ENCODE measurements at places on chromosomes 5 and 9. TPM values are rescaled to one million over a fixed set of nuclear protein-coding genes. Genes with fewer than 3 reads are reported as not detected.

- DNase-seq: no peak
Measured at GRCh38 chr5:122985954-122986721, 50.4 kb downstream of the PPIC start.

GRCh38 chr9:135827866-135828580 lies 79.3 kb downstream of the CAMSAP1 start:
- no peak for DNase-seq

- DNase-seq: no peak
Measured at GRCh38 chr5:67904366-67904765, 311.2 kb upstream of the PIK3R1 start.

DNA sequence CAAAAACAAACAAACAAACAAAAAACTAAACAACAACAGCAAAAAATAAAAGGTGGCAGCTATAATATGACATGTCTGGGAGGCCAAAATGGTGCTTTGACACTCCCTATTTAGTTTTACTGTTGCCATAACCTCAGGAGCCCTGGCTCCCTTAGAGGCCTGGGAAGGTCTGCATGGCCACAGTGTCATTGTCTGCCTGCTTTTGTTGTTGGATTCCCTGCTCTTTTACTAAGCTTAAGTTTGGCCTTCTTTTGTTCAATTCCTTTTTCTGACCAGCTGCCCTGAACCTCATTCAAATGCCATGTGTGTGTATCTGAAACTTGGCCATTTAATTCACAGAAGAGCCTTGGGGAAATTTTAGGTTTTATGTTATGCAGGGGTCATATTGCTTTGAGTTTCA lies 458.2 kb downstream of the TMEM232 start:
- no peak for DNase-seq

- DNase-seq: no peak
Measured at GRCh38 chr5:76720988-76721569, 5.2 kb downstream of the F2R start.

DNA sequence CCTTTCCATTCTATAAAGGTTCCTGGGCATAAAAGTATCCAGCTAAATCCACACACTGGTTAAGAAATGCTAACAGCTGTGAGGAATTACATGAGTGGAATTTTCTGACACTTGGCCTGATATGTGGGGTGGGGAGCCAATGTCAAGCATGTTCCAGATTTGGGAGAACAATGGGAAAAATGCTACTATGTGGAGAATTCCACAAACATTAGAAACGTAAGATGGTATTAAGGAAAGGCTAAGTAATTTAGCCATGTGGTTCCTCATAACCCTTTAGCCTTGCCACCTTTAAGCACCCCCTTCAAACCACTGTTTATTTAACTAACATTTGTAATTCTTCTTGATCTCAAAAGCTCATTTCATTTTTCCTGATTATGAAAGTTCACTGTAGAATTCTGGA lies 149.2 kb downstream of the GNA14 start:
- no peak for DNase-seq

DNA sequence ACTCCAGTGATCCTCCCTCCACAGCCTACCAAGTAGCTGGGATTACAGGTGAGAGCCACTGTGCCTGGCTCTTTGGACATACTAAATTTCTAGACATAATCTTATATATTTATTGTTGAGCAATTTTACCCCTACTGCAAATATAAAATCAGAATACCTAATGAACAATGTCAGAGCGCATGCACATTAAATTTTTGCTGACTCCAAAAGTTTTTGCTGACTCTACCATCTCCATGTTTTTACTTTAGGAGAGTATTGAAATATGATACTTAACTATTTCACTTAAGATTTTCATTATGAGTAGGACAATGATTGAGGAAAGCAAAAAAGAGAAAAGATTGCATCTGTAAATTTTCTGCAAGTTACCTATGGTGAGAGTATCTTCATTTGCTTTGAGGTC lies 402.3 kb downstream of the LRRC70 start:
- DNase-seq: no peak

DNA sequence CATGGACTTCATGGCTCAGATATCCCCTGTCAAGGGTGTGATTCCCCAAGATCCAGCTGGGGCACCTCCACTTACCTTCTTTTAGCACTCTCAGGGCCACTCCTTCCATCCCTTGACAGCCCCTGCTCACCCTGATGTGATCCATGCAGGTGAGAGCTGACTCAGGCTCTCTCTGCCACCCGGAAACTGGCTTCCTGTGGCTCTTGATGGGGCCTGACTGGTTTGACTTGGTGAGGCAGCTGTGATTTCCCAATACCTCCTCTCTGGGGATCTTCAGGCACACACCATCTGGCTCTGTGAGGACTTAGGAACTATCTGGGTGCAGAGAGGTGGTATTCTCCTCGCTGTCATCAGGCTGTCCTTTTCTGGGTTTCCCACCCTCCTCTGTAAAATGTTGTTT lies 7.9 kb upstream of the FAT2 start:
- DNase-seq: no peak

DNA sequence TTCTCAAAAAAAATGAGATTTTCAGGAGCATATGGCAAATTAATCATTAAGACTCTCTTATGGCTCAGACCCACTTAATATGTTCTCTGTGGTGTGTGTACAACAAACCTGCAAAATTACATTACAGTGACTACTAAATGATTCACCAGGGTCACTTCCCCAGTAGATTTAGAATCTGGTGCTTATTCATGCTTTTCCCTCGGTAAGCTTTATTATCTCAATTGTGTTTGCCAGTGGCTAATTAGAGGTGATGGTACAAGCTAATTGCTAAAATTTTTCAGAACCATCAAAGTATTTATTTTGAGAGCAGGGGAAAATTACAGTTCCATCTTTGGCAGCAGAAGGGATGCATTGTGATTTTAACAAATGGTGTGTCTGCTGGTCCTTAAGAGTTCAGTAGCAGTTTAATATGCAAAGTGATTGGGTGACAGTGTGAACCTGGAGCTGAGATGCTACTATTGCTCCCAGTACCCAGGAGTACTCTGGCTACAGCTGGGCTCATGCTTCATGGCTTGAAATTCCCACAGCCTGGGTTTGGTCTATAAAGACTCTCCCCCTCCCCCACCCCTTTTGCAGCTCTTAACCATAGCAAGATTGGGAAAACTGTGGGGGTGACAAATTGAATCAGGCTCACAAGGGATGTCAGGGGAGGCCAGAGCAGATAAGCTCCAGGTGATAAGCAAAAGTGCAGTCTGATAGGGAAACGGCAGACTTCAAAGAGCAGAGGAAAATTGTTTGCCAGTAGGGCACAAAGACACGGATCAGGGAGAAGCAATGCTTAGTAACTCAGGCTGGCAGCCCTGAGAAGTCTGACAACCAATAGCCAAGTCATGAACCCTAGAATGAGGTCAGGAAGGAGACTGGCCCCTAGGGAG lies 92.8 kb upstream of the RAD23B start:
- no peak for DNase-seq

- DNase-seq: no peak
Measured at GRCh38 chr9:17519761-17520160, 59.1 kb upstream of the SH3GL2 start.

DNA sequence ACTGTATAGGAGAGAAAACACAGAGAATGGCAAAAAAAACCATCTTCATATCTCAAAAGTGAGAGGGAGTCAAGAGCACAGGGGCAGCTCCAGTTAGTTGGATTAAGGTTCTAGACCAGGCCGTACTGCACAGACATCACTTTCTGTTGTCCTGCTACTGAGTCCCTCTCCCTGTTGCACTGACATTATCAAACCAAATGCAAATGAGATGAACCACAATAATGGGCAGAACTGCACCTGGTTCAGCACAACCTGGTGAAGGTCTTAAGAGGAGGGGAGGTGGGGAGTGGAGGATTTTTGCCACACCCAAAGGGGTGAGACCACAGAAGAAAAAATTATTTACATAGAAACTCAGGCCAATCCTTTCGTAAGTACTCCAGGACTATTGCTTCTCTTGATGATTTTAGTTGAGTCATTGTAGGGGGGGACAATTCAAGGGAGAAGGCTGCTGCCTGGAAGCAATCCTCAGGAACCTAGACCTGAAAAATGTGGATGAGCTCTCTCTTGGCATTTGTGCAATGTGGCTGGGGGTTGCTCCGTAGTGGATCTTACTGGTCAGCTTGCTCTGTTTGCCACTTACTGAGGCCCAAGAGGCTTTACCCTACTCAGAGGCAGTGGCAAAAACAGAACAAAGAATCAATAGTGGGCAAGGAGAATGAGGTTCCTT lies 94.5 kb upstream of the PPP1R2B start:
- no peak for DNase-seq

DNA sequence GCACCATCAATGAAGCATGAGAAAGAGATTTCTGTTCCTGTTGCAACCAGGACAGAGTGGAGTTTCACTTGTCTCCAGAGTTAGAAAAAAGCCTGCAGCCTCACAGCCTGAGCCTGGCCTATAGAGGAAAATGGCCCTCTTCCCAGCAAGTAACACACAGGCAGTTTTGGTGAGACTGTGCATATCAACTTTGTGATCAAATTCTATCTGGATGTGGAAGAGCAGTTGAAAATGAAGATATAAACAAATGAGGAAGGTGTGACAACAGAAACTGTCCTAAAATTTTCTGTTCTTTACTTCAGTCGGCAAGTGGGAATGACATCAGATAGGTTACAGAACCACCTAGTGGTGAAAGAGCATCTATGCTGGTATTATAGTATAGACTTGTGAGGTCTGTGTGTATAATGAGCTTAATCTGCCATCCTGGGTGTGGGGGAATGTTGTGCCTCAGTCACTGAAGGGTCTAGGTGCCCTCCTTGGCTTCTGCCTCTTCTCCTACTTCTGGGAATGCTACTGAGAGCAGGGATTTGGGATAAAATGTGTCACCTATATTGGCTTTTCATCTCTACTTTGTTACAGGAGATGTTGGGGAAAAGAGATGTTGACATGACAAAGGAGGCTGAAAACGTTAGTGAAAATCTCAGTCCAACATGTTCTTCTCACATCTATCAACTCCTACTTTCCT lies 28.2 kb downstream of the YIPF5 start:
- no peak for DNase-seq

The CDH18 gene
- not detected for total RNA-seq

The EPB41L4A gene
- total RNA-seq: not detected
